Muscle of leg (tissue), 16 donors: ENCODE measurements at places on chromosomes 11 and 22. TPM values are rescaled to one million over a fixed set of nuclear protein-coding genes. Genes with fewer than 3 reads are reported as not detected.

ARHGAP20 gene
- 7.6 TPM for total RNA-seq

- peak; percentile 60 for DNase-seq
These were observed 597.2 kb upstream of the ANO3 start for GRCh38 chr11:25734591-25735211.

DNA sequence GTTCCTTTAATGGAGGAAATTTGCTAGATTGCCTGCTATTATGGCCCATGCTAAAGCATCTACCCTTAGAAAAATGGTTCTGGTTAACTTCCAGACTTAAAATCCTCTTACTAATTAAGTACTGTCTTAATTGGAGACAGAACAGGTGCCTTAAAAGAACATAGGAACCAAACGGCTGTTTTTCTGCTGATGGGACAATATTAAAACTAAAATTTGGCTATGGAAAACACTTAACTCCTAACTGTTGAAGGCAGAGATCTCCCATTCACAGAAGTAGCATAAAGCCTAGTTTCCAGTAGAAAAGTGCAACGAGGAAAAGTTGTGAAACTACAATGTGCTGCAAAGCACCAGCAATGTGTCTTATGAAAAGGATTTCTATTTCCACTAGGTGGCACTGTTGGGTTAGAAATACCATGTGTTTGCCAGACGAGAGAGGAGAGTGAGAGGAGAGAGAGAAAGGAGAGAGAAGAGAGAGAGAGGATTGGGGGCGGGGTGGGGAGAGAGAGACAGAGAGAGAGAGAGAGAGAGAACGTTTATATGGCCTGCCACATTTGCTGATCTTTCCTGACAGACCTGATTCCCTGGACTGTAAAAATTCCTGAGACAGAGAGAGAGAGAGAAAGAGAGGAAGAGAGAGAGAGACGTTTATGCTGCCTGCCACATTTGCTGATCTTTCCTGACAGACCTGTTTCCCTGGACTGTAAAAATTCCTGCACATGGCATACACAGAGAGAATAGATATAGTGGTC is 51.5 kb downstream of the FAM181B start:
- DNase-seq: peak; percentile 66

PGA5 gene
- 0.27 TPM for total RNA-seq

DNA sequence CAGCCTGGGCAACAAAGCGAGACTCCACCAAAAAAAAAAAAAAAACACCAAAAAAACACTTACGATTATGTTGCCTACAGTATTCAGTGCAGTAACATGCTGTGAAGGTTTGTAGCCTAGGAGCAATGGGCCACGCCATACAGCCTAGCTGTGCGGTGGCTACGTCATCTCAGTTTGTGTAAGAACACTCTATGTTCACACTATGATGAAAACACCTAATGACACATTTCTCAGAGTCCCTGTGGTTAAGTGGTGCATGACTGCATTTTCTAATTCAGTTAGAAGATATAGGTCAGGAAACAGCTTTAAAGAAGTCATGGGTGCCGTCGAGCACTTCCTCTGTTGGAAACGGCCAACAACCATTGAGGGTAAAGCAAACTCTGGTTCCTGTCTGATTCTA is 75.7 kb upstream of the ANO1 start:
- DNase-seq: no peak
